ENCODE measurements at places on chromosomes 12 and 14.
A peak's percentile ranks its signal among the peaks of the same experiment; 100 is the strongest.

GRCh38 chr14:92425101-92425500 is 88.5 kb upstream of the RIN3 start:
- no peak for DNase-seq

DNA sequence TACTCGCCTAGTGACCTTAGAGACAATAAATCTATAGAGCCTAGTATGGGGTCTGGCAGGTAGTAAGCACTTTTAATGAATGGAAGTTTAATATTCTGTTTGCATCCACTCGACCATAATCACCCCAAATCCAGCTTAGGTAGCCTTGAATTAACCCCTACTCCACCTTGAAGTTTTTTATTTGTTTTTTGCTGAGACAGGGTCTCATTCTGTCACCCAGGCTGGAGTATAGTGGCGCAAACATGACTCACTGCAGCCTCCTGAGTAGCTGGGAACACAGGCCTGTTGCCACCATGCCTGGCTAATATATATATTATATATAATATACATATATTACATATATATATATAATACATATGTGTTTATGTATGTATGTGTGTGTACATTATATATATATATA is 38.8 kb downstream of the MDM2 start:
- no peak for DNase-seq

- no peak for DNase-seq
Observed at GRCh38 chr14:79411403-79412174, 799.7 kb downstream of the DIO2 start.

DNA sequence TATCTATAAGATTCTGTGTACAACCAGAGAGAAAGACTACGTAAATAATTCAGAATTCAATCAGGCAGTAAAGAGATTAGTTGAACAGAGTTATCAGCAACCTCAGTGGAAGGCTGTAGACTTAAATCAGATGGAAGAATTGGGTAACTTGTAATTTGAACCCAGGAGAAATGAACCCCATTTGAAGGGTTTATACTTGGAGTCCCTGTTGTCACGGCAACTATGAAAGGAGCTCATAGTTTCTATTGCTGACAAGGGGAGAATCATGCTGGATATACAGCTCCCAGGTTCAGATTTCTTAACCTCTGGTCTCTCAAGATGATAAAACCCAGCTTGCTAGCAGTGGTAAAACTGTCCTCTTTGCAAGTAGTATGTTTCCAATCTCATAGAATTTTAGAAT is 54.4 kb upstream of the BMP4 start:
- DNase-seq: peak; percentile 6

DNA sequence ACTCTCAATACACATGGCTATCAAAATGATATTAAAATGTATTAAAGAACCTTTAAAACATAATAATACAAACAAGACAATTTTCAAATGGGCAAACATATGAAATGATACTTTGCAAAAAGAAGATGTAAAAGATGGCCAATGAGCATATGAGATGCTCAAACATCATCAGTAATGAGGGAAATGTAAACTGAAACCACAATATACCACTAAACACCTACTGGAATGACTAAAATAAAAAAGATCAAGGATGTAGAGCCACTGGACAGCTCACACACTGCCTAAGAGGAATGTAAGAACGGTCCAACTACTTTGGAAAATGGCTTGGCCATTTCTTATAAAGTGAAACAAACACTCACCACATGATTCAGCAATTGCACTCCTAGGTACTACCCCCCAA is 97.2 kb upstream of the BBS10 start:
- no peak for DNase-seq

DNA sequence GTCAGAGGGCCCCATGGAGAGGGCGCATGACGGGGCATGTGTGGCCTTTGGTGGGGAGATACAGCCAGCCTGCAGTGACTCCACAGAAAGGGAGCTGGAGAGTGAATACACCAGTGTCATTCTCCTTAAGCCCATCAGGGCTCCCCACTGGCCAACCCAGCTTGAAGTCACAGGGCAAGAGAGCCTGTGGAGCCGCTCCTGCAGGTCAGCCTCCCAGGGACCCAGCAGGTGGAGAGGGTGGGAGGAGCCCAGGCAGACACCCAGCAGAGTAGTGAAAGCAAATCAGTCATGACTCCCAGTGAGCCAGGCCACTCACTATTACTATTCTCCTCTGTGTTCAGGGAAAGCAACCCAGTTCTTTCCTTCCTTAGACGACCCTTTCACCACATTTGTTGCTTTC is 110.0 kb upstream of the CPM start:
- no peak for DNase-seq

DNA sequence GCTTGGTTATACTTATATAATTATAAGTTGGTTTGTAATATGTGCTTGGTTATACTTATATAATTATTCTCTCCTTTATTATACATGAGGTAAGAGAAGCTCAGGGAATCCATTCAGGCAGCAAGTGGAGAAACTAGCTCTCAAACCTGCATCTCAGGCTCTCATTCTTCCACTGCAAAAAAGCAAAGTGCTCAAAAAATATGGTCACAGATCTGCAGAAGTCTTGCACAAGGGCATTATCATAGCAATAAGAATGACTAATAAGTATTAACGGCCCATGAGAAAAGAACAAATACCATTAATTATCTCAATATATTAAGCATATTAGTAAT is 476 bp upstream of the TRAFD1 start:
- DNase-seq: no peak

DNA sequence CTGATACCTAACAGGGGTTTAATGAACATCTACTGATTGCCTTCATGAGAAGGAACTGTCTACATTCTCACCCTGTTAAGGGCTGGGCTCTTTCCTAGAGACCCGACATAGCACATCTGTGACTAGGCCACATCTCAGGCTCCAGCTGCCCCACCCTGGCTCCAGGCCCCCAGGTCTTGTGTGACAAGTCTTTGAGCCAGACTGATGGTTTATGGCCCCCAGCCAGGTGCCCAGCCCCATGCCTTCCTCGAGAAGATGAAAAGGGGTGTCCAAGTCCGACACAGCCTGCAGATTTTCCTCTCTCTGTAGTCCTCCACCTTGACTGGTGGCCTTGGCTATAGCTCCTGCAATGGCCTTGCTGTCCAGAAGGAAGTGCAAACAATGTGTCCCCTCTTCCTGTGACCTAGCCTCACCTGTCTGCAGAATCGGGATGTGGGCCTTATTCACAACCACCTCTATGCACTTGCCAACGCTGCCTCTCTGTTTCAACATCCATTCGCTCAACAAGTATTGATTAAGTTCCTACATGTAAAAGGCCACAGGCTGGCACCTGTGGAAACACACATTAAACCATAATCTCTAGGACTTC is 4.2 kb downstream of the ACTN1 start:
- DNase-seq: no peak

GRCh38 chr14:99722741-99723140 is 38.6 kb downstream of the CYP46A1 start:
- no peak for DNase-seq

- no peak for DNase-seq
Observed at GRCh38 chr12:56590237-56590830, 39.8 kb downstream of the BAZ2A start.

- no peak for DNase-seq
Observed at GRCh38 chr12:67082221-67082620, 186.9 kb upstream of the CAND1 start.

GRCh38 chr12:66270613-66271012 is 31.7 kb upstream of the HELB start:
- no peak for DNase-seq

DNA sequence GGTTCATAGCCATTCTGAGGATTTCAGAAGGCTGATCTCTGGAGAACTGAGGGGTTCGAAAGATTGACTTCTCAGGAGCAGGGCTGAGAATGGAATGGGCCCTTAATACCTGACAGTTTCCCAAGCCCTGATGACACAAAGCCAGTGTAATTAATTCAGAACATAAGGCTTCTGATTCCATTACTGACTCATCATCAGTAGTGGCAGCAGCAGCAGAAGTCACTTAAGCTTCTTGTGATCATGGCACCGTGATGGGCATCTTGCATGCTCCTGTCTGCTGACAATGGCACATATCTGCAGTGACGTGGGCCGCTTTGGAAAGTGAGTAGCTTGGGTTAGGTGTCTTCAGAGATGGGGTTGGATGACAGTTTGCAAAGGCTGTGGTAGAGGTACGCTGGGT is 38.2 kb upstream of the GSG1 start:
- DNase-seq: no peak

DNA sequence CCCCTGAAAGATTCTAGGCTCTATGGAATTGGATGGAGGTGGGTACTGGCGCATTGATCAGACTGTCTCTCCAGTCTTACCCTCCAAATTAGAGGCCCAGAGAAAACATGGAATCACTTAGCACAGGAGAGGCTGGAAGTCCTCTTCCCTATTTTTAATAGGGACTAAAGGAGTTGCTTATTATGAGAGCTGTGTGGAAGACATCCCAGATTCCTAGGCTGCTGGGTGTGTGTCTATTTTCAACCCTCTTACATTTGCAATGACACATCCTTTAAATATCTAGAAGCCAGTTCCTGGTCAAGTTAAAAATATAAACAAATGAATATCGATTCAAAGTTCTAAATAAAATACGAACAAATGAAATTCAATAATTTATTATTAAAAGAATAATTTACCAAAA is 58.3 kb upstream of the ARID2 start:
- DNase-seq: no peak

DNA sequence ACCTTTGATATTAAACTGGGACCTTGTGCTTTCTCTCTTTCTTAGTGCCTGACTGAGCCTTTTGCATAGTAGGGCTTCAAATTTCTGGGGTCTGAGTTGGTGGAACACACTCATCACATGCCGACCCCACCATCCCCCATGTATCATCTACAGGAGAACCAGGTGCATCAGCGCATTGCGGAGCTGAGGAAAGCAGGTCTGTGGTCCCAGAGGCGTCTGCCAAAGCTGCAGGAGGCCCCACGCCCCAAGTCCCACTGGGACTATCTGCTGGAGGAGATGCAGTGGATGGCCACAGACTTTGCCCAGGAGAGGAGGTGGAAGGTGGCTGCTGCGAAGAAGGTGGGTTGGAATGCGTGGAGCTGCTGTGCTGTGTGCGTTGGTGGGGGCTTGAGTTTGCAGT is 37.8 kb downstream of the EP400 start:
- DNase-seq: no peak

DNA sequence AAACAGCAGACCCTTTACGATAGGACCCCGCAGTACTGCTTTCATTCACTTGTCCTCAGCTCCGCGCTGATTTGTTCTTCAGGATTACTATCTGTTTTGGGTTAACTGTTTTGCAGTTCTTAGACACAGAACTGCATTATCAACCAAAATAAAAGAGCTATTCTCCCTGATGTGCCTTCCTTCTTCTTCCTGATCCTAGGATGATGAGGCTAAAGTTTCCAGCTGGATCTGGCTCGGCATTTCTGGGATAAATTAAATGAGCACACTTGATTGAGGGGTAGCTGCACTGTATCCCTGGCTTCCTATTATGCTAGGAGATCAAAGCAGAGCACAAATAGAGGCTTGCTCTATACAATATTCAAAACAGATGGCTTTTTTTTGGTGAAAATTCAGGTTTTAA is 165.7 kb downstream of the FBXL14 start:
- DNase-seq: no peak

DNA sequence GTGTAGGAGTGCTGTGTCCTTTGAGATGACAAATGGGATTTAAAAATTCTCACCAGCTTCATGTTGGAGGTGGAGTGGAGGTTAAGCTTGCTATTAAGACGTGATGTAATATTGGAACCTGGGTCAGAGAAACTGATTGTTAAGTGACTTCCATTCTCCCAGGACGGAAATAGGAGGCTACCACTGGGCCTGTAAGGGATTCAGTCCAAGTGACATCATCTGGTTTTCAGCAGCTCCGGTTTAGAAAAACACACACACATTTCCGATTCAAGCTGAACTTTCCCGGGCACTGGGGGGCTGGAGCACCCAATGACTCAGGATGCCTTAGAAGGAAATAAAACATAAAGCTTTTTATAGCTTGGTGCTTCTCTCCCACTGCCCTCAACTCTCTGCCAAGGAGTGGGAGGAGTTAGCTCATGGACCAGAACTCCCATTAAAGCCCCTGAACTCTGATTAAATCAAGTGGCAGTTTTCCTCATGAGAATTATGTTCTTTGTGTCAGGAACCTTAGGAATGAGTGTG is 12.4 kb downstream of the CALM1 start:
- no peak for DNase-seq

DNA sequence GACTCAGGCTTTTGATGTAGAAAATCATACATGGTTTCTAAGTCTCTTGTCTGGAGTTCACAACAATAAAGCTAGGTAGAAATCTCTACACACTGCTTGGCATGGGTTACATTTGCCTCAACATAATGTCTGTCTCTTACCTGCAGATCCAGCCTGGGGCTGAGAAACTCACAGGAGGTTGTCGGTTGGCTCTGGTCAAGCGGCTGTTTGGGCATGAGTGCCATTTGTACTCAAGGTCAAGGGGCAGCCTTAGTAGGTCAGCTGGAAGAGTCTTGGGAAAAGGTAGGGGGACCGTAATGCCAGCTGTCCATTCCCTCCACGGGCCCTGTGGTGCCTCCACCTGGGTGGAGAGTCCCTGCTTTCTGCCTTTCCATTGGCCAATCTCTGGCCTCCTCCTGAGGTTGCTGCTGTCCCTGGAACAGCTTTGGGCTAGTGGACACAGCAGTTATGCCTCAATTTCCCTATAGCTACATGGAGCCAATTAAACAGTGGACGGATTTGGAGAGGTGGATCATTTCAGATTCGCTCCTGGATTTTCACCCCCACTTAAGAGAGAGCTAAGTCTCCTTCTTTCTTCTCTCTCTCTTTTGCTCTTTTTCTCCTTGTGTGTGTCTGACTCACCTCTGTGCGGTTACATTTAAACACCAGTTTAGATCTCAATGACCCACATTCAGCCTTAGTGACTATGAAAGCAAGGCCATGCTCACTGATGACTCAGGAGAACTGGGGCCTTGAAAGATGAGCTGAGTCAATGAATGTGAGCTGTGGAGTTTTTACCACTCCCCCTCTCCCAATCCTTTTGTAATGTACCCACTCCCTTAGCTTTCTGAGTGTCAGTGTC is 132.8 kb upstream of the HIF1A start:
- no peak for DNase-seq

DNA sequence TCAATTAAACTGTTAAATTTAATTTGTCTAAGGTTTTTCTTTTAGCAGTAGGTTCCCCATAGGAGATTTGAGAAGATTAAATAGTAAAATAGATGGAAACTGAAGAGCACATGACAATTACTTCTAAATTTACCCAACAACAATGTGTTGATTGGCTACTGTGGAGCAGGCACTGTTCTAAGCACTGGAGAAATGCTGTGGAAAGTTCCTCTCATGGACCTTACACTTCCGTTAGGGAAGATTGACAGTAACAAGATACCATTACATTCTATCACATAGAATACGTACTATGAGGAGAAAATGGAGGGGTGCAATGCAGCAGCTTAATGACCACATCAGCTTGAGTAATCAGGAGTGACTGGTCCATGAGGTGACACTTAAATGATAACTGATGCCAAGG is 8.1 kb upstream of the STAB2 start:
- DNase-seq: no peak

- DNase-seq: no peak
Observed at GRCh38 chr12:102535306-102535705, 54.9 kb upstream of the IGF1 start.
